CD4-positive, CD25-positive, alpha-beta regulatory T cell (primary cell): ENCODE measurements at places on chromosomes 3 and 15. TPM values are rescaled to one million over a fixed set of nuclear protein-coding genes. Genes with fewer than 3 reads are reported as not detected.

The ARHGAP31 gene
- 4.8 TPM for polyA plus RNA-seq

The TSEN2 gene
- 14.9 TPM for polyA plus RNA-seq

The LRTM1 gene
- not detected for polyA plus RNA-seq

The AADACL2 gene
- polyA plus RNA-seq: not detected

The MAP1A gene
- 0.01 TPM for polyA plus RNA-seq

The SERPINI2 gene
- polyA plus RNA-seq: not detected

The KCNMB2 gene
- polyA plus RNA-seq: not detected

DNA sequence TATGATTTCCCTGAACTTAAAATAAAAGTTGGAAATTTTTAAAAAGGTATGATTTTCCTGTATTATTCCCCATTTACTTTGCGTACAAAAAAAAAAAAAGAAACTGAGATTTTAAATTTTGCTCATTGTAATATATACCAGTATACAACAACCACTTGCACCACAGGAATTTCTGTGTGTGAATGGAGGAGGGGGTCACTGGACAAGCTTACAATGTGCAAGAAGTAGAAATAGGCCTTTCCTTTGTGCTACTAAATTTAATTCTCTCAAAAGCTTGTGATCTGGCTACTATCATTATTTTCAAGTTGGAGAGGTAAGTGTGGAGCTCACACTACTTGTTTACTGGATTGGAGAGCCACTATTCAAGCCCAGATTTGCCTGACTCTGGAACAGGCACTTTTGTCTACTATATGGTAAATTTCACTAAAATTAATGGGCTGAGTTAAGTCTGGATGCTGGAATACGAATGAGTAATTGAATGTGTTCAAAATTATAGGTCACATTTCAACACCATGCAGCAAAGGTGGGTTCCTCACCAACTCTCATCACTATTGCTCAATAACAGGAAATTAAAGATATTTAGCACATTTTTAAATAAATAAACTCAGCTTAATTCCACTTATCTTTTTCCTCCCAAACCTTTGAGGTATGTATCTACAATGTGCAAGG, 148.0 kb upstream of the MBNL1 start:
- H3K27ac ChIP-seq: no peak overlapping the region
- no peak for DNase-seq
- no peak overlapping the region for H3K4me3 ChIP-seq
- H3K36me3 ChIP-seq: no peaks in the 10 kb centered on the region

- no peaks in the 10 kb centered on the region for H3K27me3 ChIP-seq
- H3K4me3 ChIP-seq: no peak overlapping the region
- no peaks in the 10 kb centered on the region for H3K36me3 ChIP-seq
- no peaks in the 10 kb centered on the region for H3K4me1 ChIP-seq
- no peak overlapping the region for H3K27ac ChIP-seq
- DNase-seq: no peak
These were observed 150.0 kb downstream of the NFKBIZ start for GRCh38 chr3:101999177-101999779.

DNA sequence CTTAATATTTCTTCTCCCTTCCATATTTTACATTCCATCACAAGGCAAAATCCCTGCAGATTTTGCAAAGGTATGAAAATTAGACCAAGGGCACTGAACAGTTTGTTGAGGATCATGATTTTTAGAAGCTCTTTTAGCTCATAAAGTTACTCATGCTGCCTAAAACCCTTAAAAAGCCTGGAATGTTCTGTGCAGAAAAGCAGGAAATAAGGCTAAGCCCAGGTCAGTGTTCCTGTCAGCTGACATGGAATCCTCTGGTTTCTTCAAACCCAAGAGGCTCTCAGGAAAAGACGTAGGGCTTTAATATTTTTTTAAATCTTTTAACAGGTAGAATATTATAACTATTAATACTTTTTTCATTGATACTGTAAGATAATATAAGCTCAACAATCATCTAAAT, 8.2 kb downstream of the CBLB start:
- H3K27ac ChIP-seq: no peak overlapping the region
- DNase-seq: no peak
- H3K36me3 ChIP-seq: peaks cover 46% of the 10 kb centered on the region

- no peak overlapping the region for H3K4me3 ChIP-seq
- DNase-seq: no peak
- no peaks in the 10 kb centered on the region for H3K4me1 ChIP-seq
- no peaks in the 10 kb centered on the region for H3K27me3 ChIP-seq
These were observed 109.2 kb upstream of the NANOGP8 start for GRCh38 chr15:35194296-35194695.

DNA sequence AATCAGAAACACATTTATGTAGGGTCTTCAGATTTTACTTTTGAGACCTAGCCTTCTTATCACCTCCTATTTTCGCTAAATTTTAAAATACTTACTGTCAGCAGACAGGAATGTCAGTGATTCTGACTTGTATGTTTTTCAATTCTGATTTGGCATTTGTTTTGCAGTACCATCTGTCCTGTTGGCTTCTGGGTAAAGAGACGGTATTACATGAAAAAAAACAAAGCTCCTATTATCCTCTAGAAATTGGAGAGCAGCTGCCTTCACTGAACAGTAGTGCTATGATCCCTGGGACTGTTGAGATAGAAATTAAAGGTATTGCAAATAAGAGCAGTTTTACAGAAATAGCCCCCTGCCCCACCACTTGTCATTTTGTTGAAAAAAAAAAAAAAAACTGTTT, 8.4 kb downstream of the ARMC8 start:
- peaks cover 8% of the 10 kb centered on the region for H3K36me3 ChIP-seq
- no peak for DNase-seq
- no peak overlapping the region for H3K27ac ChIP-seq
- no peaks in the 10 kb centered on the region for H3K4me1 ChIP-seq

DNA sequence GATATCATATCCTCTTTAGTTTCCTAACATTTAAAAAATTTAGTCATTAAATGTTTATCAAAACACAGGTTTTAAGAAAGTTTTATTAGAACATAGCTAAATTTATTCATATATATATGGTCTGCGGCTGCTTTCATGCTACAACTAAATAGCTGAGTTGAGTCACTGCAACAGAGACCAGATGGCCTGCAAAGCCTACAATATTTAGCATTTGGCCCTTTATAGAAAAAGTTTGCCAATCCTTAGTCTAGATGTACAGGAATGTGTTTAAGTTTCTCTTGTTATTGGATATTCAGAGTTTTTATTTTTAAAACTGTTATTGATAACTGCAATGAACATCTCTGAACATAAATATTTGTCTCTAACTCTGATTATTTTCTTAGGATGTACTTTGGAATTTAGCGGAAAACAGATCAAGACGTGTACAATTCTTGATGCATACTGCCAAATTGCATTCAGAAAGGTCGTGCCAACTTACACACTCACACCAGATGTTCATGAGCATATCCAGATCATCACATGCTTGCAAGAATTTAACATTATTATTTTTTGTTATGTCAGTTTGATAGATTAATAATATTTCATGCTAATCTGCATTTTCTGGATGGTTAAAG, 157.9 kb downstream of the STAC start:
- no peak for DNase-seq
- no peaks in the 10 kb centered on the region for H3K27me3 ChIP-seq
- no peak overlapping the region for H3K27ac ChIP-seq
- no peaks in the 10 kb centered on the region for H3K4me1 ChIP-seq
- no peak overlapping the region for H3K4me3 ChIP-seq

DNA sequence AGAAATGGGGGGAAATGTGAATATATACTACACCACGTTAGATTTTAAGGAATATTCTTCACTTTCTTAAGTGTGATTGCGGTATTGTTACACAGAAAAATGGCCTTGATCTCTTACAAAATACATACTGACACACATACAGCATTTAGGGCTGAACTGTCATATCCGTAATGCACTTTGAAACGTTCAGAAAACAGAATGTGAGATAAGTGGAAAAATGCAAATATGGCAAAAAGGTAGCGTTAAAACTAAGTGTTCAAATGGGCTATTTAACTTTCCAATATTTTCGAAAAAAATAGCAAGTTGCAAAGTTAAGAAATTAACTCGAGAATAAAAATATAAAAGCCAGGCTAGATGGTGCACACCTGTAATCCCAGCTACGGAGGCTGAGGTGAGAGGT, 1.8 kb downstream of the ZNF280D start:
- peaks cover 24% of the 10 kb centered on the region for H3K4me1 ChIP-seq
- H3K27ac ChIP-seq: no peak overlapping the region
- H3K27me3 ChIP-seq: no peaks in the 10 kb centered on the region
- DNase-seq: no peak
- no peaks in the 10 kb centered on the region for H3K36me3 ChIP-seq
- H3K4me3 ChIP-seq: peak overlapping the region; percentile 76

DNA sequence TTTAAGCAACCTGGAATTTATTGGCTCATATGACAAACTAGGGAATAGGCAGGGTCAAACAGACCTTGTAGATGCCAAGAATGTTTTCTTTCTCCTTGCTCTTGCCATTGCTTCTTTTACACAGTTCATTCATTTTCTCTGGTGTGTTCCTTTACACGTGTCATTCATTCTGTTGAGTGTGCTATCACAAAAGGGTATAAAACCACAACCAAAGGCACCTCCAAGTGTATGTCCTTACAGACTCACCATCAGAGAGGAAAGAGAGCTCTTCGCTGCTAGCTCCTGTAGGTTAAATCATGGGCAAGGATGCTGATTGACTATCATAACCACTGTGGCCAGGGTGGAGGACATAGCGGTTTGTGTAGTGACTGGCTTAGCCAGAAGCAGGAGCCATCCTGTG, 19.2 kb upstream of the FRMD4B start:
- H3K4me1 ChIP-seq: no peaks in the 10 kb centered on the region
- H3K4me3 ChIP-seq: no peak overlapping the region
- no peaks in the 10 kb centered on the region for H3K36me3 ChIP-seq
- no peak overlapping the region for H3K27ac ChIP-seq
- no peaks in the 10 kb centered on the region for H3K27me3 ChIP-seq
- DNase-seq: no peak

DNA sequence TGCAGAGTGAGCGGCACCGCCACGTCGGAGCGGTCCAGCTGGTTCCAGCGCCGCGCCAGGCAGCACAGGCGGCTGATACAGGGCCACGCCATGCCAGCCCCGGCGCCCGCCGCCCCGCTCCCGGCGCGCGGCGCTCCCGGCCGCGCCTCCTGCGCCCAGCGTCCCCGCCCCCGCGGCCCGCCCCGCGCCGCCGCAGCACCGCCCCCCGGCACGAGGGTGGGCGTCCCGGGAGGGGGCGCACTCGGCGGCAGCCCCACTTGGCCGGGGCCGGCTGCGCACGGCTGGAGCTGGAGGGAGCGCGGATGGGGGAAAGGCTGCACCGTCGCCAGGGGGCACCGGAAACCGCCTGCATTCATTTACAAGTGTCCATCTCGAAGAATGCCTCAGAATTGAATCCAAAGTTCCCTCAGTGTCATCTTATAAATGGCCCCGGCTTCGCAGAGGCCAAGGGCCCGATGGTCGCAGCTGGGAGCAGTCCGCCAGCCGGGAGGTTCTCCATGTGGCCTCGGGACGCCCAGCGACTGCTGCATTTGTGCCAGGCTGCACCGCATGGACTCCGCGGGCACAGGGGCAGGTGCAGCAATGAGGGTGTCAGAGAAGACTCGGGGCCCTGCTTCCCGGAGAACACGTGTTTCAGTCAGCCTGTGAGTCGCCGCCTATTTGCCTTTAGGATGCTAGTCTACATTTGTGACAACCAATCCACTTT, at the start of gene MAP6D1:
Gene MAP6D1 (minus strand): TSS at position 122 of the 706 bp plus-strand sequence. CDS start 30 bp downstream, at position 92.
- no peak within 1 kb of the TSS for H3K27ac ChIP-seq
- peaks cover 6% of the 10 kb centered on the region for H3K27me3 ChIP-seq
- peaks cover 15% of the 10 kb centered on the region for H3K4me1 ChIP-seq
- peaks cover 19% of the 10 kb centered on the region for H3K36me3 ChIP-seq
- peak within 1 kb of the TSS; percentile 48 for H3K4me3 ChIP-seq
- peak; percentile 10 for DNase-seq

DNA sequence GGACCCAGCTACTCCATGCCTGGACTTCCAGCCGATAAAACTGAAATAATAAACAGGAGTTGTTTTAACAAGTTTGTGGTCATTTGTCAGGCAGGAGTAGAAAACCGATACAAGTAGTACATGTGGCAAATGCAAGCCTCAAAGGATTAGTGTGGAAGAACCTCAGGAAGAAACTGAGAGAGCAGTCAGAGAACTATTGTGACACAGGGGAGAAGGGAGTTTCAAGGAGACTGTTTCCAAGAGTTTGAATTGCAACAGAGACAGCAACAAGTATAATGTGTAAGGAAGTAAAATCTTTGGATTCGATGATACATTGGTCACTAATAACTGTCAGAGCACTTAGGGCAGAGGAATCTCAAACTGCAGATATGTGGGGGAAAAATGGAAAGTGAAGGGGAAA, 450.6 kb upstream of the ARHGEF26 start:
- H3K36me3 ChIP-seq: no peaks in the 10 kb centered on the region
- H3K4me3 ChIP-seq: no peak overlapping the region
- no peaks in the 10 kb centered on the region for H3K4me1 ChIP-seq

DNA sequence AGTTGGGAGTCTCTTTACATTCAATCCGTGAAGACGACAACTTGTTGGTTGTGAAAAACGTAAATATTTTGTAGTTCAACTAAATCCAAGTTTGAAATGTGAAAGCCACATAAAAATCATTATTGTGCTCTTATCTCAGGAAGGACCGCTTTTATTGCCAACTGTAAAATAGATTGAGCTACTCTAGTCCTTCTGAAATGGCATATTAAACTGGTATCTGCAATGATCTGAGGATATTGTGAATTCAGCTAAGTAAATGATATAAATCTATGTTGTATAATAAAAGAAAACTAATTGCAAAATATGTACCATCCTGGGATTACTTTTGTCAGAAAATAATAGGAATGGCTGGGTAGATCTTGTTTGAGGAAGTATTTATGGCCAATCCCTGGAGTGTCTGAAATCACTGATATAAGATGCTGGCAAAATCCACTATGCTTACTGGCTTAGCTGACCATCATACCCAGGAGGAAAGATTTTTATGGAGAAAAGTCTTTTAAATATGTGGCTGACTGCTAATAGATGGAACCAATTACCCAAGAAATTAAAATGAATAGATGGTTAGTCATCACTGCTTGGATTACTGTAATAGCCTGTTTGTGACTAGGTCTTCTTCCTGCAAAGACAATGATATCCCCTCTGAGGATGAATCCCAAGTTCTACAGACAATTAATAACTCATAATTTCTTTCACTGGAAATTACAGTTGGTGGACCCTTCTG, 191.8 kb downstream of the SEMA6D start:
- no peaks in the 10 kb centered on the region for H3K4me1 ChIP-seq
- no peaks in the 10 kb centered on the region for H3K27me3 ChIP-seq
- no peaks in the 10 kb centered on the region for H3K36me3 ChIP-seq
- H3K4me3 ChIP-seq: no peak overlapping the region

GRCh38 chr15:58900631-58901030, 32.8 kb downstream of the SLTM start:
- no peak overlapping the region for H3K4me3 ChIP-seq
- peaks cover 55% of the 10 kb centered on the region for H3K36me3 ChIP-seq
- no peaks in the 10 kb centered on the region for H3K27me3 ChIP-seq
- H3K27ac ChIP-seq: no peak overlapping the region
- DNase-seq: no peak

- DNase-seq: peak; percentile 92
- no peaks in the 10 kb centered on the region for H3K36me3 ChIP-seq
- H3K4me1 ChIP-seq: peaks cover 15% of the 10 kb centered on the region
- no peaks in the 10 kb centered on the region for H3K27me3 ChIP-seq
- H3K4me3 ChIP-seq: peak within 1 kb of the TSS; percentile 75
These were observed at the start of gene NUDT16 for GRCh38 chr3:131381445-131382291. Gene NUDT16 (plus strand): TSS chr3:131381774. CDS start chr3:131381805, 31 bp downstream.
